ENCODE measurements at places on chromosomes 12 and 14.

DNA sequence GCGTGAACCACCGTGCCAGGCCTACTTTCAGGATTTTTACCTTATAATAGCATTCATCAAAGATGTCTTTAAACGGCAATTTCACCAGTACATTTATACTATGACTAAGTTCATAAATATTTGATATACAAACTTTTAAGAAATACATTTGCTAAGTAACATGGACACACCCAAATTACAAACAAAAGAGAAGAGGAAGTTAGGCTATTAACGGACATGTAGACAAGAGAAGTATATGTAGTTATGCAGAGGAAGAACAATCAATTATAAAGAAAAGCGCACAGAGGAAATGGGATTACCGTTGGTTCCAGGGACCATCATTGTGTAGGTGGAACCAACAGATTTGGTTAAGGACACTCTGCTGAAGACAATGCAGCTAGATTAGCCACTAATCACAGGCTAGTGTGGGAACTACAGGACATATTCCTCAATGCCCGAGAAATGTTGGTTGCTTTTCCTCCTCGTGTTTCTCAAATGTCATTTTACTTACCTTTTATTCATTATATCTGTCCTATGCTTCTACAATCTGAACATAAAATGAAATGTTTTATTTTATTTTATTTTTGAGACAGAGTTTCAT is 24.0 kb upstream of the PKP2 start:
- no peak for DNase-seq

DNA sequence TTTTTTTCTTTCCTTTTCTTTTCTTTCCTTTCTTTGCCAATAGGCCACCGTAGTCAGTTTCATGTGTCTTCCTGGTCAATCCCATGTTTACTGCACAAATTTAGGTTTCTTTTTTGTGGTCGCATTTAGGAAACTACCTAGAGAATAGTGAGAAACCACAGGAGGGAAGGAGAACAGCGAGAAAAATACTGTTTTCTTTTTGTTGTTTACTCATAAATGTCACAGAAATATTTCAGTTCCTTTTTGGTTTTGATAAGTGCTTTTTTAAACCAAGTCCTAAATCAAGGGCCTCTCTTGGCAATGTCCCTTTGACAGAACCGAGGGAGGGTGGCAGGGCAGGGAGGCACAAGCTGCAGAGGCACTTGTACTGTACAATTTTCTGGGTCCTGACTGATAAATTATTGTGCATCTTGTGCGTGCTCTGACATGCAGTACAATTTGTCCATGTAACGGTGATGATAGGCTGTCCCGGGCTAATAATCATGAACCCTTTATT is 326.1 kb downstream of the CACNA1C start:
- no peak for DNase-seq

DNA sequence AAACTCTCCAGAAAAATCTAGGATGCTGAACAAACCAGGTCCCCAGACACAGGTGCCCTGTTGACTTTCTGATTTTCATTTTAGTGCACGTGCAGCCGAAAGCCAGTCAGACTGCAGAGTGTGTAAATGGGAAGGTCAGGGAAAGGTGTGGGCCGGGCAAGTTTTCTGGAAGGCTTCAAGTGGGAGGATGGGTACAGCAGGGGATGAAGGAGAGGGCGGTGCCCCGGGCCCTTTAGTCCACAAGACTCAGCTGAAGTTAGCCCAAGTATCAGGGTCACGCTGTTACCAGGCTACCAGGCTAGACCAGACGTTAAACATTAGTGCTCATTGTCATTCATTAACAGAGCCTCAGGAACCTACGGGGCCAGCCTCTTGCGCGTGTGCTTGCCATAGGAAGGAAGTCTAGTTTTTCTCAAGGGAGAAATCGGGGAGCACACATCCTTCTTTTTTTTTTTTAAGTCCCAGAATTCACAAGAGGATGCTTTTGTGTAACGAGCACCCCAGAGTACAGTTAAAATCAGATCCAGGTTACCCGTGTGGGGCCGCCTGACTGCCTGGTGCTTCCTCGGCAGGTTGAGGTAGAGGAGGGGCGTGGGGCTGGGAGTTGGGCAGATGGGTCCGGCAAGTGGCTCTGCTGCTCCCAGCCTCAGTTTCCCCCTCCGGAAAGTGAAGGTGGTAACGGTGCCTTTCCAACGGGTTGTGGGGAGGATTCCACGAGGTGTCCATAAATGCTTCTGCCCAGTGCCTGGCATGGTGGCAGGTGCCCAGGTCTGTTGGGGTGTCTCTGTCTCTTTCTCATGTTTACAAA is 19.1 kb downstream of the BCL7A start:
- DNase-seq: no peak

GRCh38 chr12:24363177-24363754 is 413.8 kb upstream of the SOX5 start:
- DNase-seq: no peak

DNA sequence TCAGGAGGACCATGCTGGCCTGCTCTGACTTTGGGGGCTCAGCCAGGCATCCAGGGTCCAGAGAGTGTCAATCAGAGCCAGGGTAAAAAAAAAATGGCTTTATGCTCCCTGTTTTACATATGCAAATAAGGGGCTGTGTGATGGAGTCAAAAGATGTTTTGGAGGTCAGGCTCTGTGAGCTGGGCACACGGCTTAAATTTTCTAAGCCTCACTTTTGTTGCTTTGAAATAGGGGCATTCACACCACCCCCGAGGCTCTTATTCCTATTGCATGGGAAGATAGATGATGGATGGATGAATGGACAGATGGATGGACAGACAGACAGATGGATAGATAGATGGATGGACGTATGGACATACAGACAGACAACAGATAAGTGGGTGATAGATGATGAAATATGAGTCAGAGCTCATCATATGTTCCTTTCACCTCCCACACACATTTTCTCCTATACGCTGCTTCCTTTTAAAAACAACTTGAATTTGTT is 42.7 kb downstream of the RIN3 start:
- no peak for DNase-seq

GRCh38 chr12:80848858-80849257 is 88.9 kb downstream of the LIN7A start:
- no peak for DNase-seq

DNA sequence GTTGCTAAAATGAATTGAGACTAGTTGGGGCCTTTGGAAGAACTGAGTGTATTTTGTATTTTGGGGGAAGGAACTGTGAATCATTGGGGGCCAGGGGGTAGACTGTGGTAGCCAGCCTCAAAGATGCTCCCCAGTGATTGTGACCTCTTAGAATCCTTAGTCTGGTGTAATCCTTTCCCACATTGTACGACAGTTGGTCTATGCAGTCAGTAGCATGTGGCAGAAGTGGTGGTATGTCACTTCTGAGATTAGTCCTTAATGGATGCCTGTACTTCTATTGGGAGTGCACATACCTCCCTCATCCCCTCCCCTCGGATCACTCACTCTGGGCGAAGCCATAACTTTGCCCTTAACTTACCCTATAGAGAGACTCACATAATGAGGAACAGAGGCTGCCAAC is 48.0 kb downstream of the USP15 start:
- no peak for DNase-seq

DNA sequence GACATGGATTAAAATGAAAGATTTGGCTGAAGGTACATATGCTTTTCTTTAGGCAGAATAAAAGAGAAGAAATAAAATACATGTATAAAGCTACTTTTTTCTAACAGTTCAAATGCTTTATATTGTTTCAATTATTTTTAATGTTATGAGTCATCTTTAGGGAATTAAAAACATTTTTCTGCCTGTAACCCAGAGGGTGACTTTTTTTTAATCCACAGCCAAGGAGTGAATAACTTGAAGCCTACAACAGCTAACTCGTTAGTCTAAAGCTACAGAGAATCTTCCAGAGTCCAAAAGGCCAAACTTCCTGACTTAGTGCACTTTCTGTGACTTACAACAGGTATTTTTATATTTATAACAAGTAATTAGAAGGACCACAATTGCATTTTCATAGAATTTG is 151.6 kb downstream of the SEC23A start:
- no peak for DNase-seq

GRCh38 chr12:50986966-50987737 is 34.8 kb downstream of the HIGD1C start:
- DNase-seq: no peak

DNA sequence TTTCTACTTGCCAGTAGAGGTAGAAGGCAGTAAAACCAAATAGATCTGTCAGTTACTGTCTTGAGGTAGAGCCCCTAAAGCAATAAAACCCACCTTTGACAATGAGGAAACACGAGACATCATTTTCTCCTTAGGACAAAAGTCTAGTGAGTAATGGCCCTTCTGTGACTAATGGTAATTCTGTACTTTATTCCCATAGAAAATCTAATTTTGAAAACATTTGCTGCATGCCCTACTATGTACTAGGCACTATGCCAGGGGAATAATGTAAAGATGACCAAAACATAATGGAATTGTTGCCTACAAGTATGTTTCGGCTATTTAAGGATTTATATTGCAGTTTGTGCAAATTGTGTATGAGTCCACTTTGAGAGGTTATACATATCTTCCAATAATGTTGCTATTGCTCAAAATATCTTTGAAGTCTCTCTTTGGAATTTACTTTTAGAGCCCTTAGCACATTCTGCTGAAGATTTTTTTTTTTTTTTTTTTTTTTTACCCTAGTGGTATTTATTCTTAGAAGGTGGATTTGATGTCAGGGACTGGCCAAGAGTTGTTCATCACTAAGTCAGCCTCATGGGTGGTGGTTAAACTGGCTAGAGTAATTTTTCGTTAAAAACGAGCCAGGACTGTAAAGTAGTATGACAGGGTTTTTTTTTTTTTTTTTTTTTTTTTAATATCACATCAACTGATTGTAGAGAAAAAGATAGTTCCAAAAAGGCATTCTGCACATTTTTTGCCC is 109.7 kb downstream of the CRADD start:
- DNase-seq: no peak

GRCh38 chr12:108468196-108468968 is 46.7 kb upstream of the FICD start:
- no peak for DNase-seq

DNA sequence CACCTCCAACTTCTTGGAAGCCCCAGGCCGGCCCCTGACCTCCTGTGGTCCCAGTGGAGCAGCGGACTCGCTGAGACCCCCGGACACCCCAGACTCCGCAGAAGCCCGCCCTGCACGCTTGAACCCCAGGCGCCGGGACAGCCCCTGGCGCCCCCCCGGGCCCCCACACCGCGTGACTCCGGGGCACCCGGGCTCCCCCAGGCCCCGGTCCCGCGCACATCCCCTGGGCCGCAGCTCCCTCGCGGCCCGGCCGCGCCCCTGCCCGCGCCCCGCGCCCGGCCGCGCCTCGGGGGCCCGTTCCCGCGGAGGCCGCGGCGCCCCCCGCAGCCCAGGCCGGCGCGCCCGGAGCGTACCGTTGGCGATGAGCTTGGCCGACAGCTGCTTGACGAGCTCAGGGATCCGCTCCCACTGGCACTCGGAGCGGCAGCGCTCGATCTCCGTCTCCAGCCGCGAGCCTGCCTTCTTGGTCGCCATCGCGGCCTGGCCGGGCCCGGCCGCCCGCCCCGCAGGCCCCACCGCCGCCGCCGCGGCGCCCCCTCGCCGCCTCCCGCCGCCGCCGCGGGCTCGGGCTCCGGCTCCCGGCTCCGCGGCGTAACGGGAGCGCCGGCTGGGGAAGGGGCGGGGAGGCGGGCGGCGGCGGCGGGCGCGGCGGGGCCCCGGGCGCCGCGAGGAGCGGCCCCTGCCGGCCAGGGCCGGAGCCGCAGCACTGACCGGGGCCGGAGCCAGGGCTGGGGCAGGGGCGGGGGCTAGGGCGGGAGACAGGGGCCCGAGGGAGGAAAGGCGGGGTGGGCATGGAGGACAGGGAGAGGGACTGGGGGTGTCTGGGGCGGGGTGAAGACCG is at the start of gene TTC7B:
Gene TTC7B, minus strand, starts transcription at position 609 of the 841 bp plus-strand sequence. Its CDS starts 135 bp downstream, at position 474.
- DNase-seq: no peak

DNA sequence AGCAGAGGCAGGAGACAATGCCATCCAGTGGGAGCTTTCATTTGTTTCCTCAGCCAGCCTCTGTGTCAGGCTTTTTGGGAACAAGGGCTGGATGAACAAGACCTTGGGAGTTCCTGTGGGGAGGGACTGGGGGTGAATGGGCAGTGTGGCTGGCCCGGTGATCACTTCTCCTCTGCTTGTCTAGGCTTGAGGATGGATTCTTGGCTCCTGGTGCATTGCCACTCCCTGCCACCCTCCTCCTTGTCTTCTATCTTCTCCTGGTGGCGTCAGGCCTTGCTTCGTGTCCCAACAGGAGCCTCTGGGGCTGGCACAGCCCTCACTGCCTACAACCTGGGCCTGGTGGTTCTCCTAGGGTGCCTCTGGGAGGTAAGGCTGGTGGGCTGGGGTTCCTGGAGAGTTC is 25.0 kb upstream of the KCNA5 start:
- DNase-seq: no peak

DNA sequence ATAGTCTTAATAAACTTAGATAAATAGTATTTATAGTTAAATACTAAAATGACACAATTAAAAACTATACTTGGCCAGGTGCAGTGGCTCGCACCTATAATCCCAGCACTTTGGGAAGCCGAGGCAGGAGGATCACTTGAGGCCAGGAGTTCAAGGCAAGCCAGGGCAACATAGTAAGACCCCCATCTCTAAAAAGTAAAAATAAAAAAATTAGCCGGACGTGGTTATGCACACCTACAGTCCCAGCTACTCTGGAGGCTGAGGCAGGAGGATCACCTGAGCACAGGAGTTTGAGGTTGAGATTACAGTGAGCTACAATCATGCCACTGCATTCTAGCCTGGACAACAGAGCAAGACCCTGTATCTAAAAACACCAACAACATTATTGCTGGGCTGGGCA is 16.0 kb downstream of the CINP start:
- no peak for DNase-seq

- no peak for DNase-seq
These were observed 222.0 kb downstream of the ANO2 start for GRCh38 chr12:5723071-5723470.

GRCh38 chr12:66025477-66025876 is 105.1 kb downstream of the LLPH start:
- no peak for DNase-seq

DNA sequence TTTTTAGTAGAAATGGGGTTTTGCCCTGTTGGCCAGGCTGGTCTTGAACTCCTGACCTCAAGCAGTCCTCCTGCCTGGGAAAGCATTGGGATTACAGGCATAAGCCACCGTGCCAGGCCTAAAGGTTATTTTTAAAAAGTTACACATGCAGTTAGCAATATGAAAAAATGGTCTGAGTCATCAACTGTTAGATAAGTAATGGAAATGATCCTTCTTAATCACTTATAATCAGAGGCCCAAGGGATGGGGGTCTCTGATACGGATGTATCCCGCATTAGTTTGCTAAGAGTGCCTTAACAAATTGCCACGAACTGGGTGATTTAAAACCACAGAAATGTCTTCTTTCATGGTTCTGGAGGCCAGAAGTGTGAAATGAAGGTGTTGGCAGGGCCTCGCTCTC is 54.1 kb upstream of the FERMT2 start:
- no peak for DNase-seq

- DNase-seq: no peak
These were observed 2.9 kb upstream of the EPYC start for GRCh38 chr12:91007531-91008290.

DNA sequence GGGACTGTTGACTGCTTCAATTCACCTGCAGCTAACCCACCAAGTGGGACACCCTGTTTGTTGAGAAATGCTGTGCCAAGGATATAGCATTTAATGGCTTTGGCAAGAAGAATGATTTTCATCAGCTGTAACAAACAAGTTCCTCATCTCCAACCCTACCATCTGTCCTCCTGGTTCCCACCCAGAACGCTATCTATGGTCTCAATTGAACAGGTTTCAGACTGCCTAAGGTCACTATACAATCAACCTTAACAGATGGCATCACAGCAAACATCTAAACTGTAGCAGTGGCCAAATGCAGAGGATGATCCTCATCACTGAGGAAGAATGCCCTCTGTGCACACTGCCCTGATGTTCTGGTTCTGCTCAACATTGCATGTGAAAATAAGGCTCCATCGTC is 546.2 kb upstream of the FOXG1 start:
- no peak for DNase-seq

- DNase-seq: no peak
These were observed 325.0 kb upstream of the TBX3 start for GRCh38 chr12:115008929-115009328.

Data from substantia nigra (tissue), 51 donors.